Colonic mucosa (tissue), 4 donors: ENCODE measurements at places on chromosomes 13 and 19. TPM values are rescaled to one million over a fixed set of nuclear protein-coding genes. Genes with fewer than 3 reads are reported as not detected.

- no peak for DNase-seq
- H3K27ac ChIP-seq, result no peak overlapping the region
- no peaks in the 10 kb centered on the region for H3K27me3 ChIP-seq
- no peaks in the 10 kb centered on the region for H3K36me3 ChIP-seq
These were observed 24.2 kb downstream of the MIPEP start for GRCh38 chr13:23865026-23865425.

GRCh38 chr13:27006519-27007161 lies 165.0 kb downstream of the USP12 start:
- H3K27me3 ChIP-seq, result no peaks in the 10 kb centered on the region
- no peaks in the 10 kb centered on the region for H3K36me3 ChIP-seq
- no peaks in the 10 kb centered on the region for H3K4me1 ChIP-seq

DNA sequence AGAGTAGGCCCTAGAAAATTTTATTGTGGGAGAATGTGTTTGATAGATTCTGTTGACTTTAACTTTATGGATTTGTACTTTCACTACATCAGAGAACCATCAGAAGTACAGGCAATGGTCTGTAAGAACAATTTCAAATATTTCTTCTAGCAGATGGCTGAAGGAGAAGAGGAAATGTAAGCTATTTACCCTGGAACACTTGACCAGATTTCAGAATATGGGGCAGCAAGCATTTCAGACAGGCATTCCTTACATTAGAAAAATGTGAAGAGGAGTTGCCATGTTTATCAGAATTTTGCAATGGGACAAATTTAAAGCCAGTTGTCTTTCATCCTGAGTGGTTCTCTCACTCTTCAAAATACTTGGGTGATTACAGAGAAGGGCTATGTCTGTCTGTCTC lies 7.5 kb downstream of the FRY start:
- no peak overlapping the region for H3K27ac ChIP-seq
- no peaks in the 10 kb centered on the region for H3K27me3 ChIP-seq
- DNase-seq, result no peak
- no peaks in the 10 kb centered on the region for H3K36me3 ChIP-seq

Gene FFAR2
- 0.22 TPM for total RNA-seq
